ENCODE measurements at places on chromosomes 11 and 22.

- no peak for DNase-seq
Measured at GRCh38 chr11:1866226-1866625, 13.3 kb downstream of the LSP1 start.

DNA sequence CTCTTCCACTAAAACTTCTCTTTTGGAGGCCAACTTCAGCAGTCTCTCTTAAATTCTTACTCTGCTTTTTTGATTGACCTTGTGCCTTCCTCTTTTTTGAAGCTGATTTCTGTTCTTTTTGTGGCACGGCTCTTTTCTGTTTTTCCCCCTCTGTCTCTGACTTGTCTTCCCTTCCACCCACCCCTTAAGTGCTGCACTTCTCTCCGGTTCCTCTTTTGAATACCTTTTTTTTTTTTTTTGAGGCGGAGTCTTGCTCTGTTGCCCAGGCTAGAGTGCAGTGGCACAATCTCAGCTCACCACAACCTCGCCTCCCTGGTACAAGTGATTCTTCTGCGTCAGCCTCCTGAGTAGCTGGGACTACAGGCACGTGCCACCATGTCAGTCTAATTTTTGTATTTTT, 211.9 kb downstream of the BLID start:
- DNase-seq: no peak

DNA sequence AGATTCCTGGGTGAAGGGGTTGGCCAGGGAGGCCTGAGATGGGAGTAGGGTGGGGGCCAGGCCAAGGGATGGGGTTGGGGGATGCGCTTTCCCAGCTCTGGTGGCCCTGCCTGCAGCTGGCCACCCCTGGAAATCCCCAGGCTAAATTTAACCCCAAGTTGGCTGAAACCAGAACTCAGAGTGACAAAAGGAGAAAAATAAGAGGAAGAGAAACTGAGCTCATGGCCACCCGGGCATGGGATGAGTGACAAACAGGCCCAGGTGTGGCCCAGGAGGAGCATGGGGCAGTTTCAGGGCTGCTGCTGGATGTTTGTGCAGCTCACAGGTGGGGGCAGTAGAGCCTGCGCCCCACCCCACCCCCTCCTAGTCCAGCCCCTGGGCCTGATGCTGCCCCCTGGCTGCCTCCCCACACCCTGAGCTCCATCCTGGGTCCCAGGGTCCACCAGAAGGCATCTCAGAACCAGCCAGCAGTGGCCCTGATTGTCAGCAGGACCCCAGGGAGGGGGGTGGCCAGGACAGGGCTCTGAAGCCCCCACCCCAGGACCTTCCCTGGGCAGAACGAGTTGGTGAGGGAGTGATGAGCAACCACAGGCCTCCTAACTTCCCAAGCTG, 48.0 kb downstream of the IGLL5 start:
- DNase-seq: peak; percentile 28

GRCh38 chr11:122750049-122750448, 88.3 kb upstream of the CRTAM start:
- DNase-seq: no peak

DNA sequence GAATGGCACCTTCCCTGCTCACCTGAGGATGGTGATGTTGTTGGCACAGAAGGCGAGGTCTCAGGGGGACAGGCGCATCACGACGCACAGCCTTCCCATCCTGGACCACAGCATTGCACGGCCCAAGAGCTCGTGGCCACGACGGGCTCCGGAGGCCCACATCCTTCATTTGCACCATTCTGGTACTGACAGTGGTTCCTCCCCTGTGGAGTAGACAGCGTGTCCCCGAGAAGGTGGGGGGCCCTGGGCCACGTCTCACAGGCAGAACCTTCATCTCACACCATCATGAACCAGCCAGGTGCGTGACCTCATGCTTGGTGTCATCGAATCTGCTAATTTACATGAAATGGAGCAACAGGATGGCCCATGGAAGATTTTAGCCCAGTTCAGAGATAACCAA, 180.0 kb downstream of the CTTN start:
- DNase-seq: no peak

DNA sequence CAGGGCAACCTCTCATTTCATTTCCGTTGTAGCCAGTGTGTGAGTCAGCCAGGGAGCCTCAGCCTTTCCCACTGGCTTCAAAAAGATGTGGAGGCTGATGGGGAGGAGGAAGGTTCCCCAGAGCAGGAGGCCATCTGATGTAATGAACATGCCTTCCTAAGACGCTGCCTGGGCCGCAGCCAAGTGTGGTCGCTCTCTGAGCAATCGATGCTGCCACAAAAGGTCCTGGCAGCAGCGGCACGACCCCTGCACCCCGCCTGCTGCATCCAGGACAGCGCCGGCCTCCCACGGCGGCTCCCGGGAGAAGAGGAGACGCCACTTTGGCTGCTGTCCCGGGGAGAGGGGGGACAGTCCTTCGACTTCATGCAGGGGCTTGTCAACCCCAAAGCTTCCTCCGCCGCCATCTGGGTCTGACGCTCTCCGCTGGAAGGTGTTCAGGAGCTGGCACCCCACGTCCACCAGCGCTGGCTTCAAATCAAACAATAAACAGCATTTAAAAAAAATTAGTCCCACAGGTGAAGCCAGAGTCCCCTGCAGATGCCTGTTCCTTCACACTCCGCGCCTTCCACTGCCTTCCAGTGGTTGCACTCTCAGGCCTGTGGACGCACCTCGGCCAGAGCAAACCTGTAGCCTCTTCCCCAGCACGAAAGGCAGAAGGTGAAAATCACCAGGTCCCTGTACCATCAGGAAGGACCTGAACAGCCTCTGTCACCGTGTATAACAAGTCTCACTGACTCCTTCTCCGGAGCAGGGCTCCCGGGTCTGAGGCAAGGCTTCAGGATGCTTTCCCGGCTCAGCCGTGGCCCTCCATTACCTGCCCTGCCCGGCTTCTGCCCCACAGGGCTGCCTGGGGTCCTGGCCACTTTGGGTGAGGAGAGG, 930.7 kb downstream of the BRD1 start:
- DNase-seq: no peak

DNA sequence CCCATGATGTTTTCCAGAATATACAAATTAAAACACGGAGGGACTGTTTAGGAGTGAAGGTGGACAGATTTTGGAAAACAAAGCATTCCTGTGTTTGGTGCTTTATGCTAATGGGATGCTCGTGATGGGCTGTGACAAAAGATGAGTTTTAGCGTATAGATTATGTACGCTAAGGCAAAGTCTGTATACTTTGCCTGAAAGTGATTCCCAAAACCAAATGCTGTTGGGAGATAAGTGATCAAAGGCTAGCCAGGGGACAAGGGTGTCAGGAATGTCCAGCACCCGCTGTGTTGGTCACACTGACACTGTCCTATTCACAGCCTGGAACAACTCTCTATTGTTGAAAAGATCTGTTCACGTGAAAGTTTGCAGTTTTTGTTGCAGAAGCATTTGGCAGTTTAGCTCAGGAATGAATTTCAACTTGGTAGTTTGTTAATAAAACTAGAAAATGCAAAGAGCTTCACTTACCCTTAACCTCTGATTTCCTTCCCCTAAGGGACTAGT, 1.5 kb downstream of the JAM3 start:
- DNase-seq: no peak

DNA sequence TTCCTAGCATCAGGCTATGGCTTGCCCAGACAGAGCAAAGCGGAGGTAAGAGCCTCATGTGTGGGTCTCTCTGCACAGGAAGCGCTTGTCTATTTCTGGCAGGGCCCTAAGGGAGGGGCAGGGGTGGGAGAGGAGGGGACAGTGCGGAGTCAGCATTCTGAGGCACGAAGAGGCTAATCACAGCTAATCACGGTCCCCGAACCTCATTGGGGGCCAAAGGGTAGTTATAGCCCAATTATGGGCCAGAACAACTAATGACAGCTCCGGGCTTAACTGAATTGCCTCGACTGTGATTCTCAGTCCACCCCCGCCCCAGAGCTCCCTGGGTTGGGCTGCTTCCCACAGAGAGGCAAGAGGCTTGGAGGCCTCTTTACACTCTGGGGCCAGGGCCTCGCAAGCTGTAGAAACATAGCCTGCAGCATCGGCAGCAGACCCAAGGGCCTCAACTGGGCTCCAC, 72.7 kb upstream of the PRDM11 start:
- DNase-seq: no peak

- DNase-seq: no peak
Measured at GRCh38 chr11:45267652-45268299, 18.4 kb downstream of the SYT13 start.

- DNase-seq: no peak
Measured at GRCh38 chr11:15471895-15472799, 357.4 kb downstream of the INSC start.

DNA sequence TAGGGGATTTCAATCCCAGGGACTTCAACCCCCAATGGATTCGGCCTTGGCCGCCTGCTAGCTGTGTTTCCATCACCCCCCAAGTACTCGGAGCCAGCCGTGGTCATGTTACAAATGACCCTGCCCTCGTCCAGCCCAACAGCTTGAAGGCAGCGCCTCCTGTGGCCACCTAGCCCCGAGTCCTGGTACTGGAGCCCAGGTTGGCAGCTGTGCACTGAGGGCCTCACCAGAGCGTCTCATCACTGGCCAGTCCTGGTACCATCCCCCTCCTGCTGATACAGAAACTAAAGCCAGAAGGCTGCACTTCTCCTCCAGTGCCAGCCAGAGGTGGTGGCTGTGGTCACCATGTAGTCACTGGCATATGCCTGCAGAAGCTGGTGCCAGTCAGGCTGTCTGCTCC, 44.9 kb upstream of the FADD start:
- DNase-seq: no peak

DNA sequence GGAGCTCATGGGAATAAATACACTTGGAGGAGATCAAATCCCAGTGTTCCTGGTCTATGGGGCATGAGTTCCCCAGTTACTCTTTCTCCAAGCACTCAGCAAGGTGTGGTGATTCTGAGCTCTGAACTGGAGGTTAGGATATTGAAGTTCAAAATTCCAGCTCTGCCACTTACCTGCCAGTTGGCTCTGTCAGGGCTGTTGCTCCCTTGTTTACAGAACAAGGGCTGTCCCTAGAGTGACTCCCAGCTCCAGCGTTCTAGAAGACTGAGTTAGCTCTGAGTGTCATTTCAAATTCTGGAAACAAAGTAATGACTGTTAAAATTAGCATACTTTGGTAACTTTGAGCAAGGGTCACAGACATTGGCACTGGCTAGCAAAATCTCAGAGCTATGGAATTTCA, 69.7 kb upstream of the ZBED5 start:
- DNase-seq: no peak

- DNase-seq: no peak
Measured at GRCh38 chr11:43382614-43383013, 23.9 kb downstream of the TTC17 start.

DNA sequence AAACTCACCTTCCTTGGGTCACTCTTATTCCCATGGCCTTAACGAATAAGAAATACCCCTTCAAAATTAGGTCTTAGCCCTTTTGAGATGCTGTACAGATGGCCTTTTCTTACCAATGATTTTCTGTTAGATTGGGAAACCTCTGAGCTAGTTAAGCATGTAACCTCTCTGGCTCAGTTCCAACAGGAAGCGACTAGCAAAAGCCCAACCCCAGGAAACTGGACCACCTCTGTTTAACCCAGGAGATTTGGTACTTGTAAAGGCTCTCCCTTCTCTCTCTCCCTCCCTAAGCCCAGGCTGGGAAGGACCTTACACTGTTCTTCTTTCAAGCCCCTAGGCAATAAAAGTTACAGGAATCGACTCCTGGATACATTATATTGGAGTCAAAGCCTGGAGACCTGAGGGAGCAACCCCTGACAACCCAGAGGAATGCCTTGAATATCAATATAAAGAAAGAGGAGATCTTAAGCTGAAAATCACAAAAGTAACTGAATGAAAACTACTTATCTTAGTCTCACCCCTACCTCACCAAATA, 11.7 kb downstream of the APIP start:
- no peak for DNase-seq

DNA sequence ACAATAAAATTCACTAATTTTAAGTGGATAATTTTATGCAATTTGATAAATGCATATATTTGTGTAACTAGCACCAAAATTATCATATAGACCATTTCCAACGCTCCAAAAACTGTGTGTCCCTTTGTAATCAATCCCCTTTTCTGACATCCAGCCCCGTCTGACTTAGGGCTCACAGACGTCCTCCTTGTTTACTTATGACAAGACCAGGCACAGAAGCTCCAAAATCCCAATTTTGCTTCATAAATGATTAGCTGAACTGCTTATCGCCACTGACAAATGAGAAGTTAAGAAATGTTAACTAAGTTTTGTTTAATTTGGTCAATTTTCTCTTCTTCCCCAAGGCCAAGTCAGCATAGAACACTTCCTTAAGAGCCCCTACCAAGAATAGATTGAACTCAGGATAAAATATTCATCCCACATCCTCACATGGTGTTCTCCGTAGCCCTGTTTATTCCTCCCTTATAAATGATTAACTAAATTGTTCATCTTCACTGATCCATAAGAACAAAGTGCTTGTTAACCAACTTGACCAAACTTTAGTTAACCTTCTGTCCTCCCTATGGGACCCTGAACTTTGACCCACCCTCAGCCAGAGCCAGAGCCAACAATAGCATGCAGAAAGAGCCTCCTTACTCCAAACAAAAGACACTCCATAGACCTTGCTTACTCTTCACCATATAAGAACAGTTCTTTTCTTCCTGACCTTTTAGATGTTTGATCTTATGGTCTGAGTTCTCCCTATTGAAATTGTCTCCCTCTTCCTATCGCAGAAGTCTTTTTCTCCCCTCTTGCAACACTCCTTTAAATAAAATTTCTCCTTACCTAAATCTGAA, 30.8 kb upstream of the GLYAT start:
- DNase-seq: no peak

DNA sequence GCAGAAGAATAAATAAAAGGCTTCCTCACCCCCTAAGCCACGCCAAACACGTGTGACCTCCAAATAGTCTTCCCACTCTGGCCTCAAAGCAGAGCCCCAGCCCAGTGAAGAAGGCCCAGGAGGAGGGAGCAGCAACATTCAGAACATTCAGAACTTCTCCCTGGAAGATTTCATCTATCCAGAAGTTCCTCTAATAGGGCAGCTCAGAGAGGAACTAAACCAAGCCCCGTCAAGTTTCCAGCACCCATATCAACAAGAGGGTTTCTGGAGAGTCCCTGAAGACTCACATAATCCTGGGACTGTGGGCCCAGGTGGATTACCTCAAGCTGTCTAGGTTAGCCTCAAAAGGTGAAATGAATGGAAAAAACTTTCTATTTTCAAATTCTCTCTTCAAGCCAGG, 39.4 kb downstream of the PC start:
- DNase-seq: no peak

DNA sequence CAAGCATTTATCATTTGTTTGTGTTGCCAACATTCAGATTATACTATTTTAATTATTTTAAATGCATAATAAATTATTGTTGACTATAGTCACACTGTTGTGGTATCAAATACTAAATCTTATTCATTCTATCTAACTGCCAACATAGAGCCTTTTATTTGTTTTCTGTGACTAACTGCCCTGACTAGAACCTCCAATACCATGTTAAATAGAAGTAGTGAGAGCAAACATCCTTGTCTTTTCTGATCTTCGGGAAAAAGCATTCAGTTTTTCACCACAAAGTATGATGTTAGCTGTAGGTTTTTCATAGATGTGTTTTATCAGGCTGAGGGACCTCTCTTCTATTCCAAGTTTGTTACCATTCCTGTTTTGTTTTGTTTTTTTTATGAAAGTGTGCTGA, 15.2 kb downstream of the TRIM34 start:
- DNase-seq: no peak
